ENCODE measurements at places on chromosomes 7 and 10. TPM values are rescaled to one million over a fixed set of nuclear protein-coding genes. Genes with fewer than 3 reads are reported as not detected.
A peak's percentile ranks its signal among the peaks of the same experiment; 100 is the strongest.

Gene OR2A1
- 0.22 TPM for polyA plus RNA-seq

Gene ST8SIA6
- polyA plus RNA-seq = 0.94 TPM

Gene MBL2
- polyA plus RNA-seq = 0.21 TPM

Gene METTL27
- 6.5 TPM for polyA plus RNA-seq

Gene AP1S1
- 32.0 TPM for polyA plus RNA-seq

Gene SFRP4
- polyA plus RNA-seq = 1.3 TPM

Gene SRI
- polyA plus RNA-seq = 213 TPM

GRCh38 chr10:3748484-3748883 is 36.5 kb downstream of the KLF6 start:
- DNase-seq = no peak

- no peak for DNase-seq
Measured at GRCh38 chr7:27243340-27244163, 950 bp downstream of the EVX1 start.

GRCh38 chr7:17807242-17807641 is 133.1 kb downstream of the SNX13 start:
- DNase-seq = no peak

GRCh38 chr7:151448261-151449252 is 8.6 kb upstream of the CRYGN start:
- peak; percentile 82 for DNase-seq

- no peak for DNase-seq
Measured at GRCh38 chr10:125554016-125554703, 128.8 kb downstream of the TEX36 start.

- DNase-seq = no peak
Measured at GRCh38 chr7:103551016-103551415, 105.0 kb upstream of the SLC26A5 start.

GRCh38 chr10:84117686-84118394 is 21.5 kb upstream of the GHITM start:
- no peak for DNase-seq

- no peak for DNase-seq
Measured at GRCh38 chr7:78261302-78261701, 462.7 kb downstream of the PHTF2 start.

GRCh38 chr7:148753224-148753623 is 54.5 kb downstream of the CUL1 start:
- DNase-seq = no peak

- DNase-seq = no peak
Measured at GRCh38 chr7:36091874-36092176, 61.2 kb upstream of the EEPD1 start.

DNA sequence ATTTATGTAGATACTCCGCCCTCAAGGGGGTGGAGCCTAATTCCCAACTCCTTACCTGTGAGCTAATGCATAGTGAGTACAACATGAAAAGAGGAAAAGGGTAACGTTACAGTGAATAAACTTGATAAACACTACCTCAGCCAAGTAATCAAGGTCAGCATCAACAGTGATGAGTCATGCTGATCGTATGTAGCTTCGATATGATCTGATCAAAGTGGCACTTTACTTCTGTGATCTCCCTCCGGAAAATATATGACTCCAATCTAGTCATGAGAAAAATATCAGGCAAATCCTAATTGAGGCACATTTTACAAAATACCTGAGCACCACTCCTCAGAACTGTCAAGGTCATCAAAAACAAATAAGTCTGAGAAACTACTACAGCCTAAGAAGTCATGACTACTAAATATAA is 70.4 kb downstream of the VTI1A start:
- no peak for DNase-seq

DNA sequence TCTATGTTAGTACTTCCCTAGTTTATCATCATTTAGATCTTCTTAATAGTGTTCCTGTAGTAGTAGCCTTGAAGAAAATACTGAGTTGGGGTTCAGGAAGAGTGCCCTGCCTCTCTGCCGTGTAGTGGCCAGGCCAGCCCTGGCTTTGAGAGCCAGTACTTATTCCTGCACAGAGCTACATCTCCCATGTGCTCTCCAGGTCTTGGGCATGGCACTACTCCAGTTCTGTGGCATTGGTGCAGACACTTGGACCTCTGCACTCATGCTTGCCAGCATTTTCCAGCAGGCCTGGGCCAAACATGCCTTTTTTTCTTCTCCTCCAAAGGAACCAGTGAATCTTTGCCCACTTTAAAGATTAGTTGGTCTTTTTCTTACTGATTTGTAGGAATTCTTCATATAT is 5.3 kb downstream of the GNG11 start:
- DNase-seq = no peak

DNA sequence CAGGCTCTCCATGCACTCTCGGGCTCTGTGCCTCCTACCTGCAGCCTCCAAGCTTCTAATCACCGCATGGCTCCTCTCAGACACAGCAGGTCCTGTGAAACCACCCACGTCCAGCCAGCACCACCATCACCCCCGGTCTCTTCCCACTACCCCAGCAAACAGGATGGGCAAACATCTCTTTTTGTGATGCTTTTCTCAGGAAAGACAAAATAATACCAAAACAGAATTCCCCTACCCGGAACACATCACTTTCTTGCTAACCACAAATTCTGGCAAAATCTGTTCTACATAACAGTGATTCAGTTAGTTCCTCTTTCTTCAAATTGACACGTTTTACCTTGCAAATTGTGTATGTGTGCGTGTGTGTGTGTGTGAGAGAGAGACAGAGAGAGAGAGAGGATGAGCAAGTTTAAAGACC is 6.5 kb downstream of the SNX8 start:
- no peak for DNase-seq

DNA sequence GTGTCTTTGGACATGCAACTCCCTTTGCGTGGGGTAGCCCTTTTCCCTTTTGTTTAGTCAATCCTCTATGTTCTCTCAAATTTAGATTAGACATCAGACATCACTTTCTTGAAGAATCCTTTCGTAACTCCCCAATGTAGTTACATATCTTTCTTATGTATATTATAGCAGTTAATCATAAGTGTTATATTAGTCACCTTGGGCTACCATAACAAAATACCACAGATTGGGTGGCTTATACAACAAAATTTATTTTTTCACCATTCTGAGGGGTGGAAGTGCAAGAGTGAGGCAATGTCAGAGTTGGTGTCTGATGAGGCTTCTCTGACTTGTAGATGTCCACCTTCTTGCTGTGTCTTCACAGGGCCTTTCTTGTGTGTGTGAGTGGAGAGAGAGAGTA is 105.7 kb downstream of the PHTF2 start:
- no peak for DNase-seq

GRCh38 chr7:46713868-46714596 is 793.0 kb upstream of the IGFBP3 start:
- peak; percentile 64 for DNase-seq

- DNase-seq = no peak
Measured at GRCh38 chr10:88456730-88457129, 126.4 kb downstream of the RNLS start.

GRCh38 chr10:69742928-69743602 is 58.6 kb upstream of the COL13A1 start:
- DNase-seq = peak; percentile 55

DNA sequence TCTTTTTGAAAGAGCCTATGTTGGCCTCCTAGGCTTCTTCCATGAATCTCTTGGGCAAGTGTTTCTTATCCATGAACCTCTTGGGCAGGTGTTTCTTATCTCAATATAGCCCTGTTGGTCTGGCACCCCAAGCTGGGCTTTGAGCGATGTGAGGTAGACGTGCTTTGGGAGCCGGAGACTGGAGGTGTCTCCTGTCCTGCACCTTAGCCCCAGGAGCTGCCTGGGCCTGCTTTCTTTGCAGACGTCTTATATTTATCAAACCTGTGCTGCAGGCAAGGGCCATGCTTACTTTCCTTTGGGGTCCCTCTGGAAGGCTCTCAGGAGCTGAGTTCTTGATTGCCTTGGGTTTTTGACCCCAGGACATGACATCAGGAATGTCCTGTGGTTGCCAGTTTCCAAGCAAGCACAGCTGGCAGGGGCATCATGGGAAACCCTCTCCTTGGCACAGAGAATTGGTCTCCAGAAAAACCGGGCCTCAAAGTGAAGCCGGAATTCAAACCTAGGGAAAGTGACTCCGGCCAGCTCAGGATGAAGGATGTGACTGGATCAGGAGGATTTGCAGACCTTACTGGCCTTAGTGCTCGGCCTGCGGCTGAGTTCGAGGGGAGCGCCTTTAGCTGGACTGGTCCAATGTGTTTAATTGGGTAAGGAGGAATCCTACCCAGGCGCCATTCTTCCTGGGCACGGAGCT is 2.8 kb downstream of the JAKMIP3 start:
- DNase-seq = no peak

Data from hepatocyte (in vitro differentiated cells).